Kidney epithelial cell (primary cell): ENCODE measurements at places on chromosomes 11 and 22. TPM values are rescaled to one million over a fixed set of nuclear protein-coding genes. Genes with fewer than 3 reads are reported as not detected.
A peak's percentile ranks its signal among the peaks of the same experiment; 100 is the strongest.

GRCh38 chr22:35375031-35375430 is 5.9 kb upstream of the HMOX1 start:
- no peak for DNase-seq

- DNase-seq: no peak
These were observed 216.6 kb upstream of the NARS2 start for GRCh38 chr11:78791254-78791653.

- no peak for DNase-seq
These were observed 437.0 kb downstream of the DYNC2H1 start for GRCh38 chr11:103546236-103546635.

- DNase-seq: no peak
These were observed 24.8 kb downstream of the SCGB1A1 start for GRCh38 chr11:62443390-62444235.

The KRTAP5-10 gene
- total RNA-seq: not detected in 2 replicates

GRCh38 chr22:19289475-19290161 is 1.9 kb downstream of the CLTCL1 start:
- DNase-seq: peak; percentile 80
